H4 (cell line): ENCODE measurements at places on chromosomes 2 and 18. TPM values are rescaled to one million over a fixed set of nuclear protein-coding genes. Genes with fewer than 3 reads are reported as not detected.

STAM2 gene
- total RNA-seq: 21.6 and 23.7 TPM in 2 replicates

DNA sequence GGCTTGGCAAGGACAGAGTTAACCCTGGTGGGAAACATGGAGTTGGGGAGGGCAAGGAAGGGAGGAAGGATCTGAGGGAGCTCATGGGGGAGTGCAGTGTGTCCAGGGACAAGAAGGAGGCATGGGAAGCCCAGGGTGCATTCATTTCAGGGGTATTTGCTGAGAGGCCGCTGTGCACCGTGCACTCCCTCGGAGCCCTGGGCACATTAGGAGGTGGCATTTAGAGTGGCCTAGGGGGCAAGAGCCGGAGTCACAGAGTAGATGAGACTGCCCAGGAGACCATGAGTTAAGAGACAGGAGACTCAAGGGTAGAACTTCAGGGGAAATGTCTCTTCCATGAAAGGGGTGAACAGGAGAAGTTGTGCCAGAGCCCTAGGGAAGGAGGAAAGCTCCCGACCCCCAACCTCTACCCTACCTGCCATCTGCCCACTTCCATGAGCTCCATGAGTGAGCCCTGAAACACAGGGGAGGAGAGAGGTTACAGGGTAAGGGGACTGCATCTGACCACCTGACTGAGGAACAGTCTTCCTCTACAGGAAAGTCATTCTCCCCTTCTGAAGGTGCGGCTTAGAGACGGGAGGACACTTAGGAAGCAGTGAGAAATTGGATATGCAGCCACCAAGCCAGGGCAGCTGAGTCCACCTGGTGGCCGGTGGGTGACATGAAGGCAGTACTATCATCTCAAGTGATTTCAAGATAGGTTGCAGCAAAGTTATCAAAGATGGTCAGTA is 58.5 kb upstream of the COPS8 start:
- peak; percentile 72 for DNase-seq

- DNase-seq: no peak
Observed at GRCh38 chr2:180656455-180656847, 324.0 kb upstream of the UBE2E3 start.

DNA sequence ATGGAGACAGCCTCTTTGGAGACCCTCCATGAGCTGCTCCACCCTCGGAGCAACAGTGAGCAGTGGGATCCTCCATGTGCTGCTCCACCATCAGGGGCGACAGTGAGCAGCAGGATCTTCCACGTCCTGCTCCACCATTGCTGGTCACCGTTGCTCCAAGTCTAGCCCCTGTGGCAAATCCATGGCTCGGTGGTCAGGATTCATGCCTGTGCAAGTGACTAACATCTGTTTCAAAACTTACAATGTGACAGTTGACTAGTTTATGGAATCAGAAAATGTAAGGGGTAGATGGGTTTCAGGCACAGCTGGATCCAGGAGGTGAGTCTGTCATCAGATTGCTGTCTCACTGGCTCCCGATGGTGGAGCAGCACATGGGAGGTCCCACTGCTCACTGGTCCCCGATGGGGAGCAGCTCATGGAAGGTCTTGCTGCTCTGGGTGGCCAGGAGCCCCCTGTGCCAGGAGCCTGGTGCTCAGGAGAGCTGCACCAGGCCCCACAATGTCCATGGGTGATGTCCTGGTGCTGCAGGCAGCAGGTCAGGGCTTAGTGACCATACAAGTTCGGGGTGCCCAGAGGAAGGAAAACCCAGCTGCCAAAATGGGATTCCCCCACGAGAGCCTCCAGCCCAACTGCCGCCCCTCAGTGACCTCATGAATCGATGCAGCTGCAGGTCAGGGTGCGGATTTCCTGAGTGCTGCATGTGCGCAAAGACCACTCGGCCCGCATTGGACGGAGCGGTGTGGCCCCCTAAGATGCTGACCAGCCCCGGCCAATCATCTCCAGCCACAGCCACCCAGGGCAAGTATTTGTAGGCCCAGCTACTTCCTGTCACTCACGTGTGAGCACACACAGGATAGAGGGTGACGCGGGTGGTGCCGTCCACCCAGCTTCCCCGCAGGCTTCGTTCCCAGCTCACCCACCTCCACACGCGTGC is 116.5 kb upstream of the OTOS start:
- no peak for DNase-seq

PECR gene
- 12.8 and 21.8 TPM in 2 replicates for total RNA-seq

GRCh38 chr2:72824224-72824842 is 1.5 kb downstream of the EXOC6B start:
- no peak for DNase-seq

DNA sequence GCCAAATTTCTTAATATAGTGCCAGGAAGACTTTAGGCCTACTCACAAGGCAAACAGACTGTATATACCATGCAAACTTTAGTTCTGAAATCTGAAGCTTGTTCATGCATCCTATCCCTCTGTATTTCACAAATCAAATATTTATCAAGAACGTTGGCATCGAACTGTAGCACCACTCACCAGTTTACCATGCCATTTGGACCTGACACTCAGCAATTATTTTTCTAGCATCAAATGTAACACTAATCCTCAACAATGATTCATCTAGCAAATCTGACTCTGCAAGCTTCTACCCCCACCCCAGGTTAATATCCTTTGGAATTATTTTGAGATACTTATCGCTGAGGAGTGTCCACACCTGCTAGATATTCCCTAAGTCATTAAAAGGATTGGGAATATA is 1506.6 kb downstream of the LRP1B start:
- DNase-seq: no peak

SERPINB7 gene
- total RNA-seq: 1.3 TPM in 1 of 2 replicates, not detected in the other

GRCh38 chr2:220847589-220847988 is 724.5 kb downstream of the EPHA4 start:
- DNase-seq: peak; percentile 86

HOXD8 gene
- not detected in 2 replicates for total RNA-seq

IL37 gene
- total RNA-seq: not detected in 2 replicates

GRCh38 chr2:85611705-85612587 is at the start of gene C2orf68:
Gene C2orf68, minus strand, starts transcription at chr2:85612066. Its CDS starts 82 bp downstream, at chr2:85611984.
- peak; percentile 73 for DNase-seq

- DNase-seq: no peak
Observed at GRCh38 chr2:215110918-215111317, 27.5 kb downstream of the ABCA12 start.

GRCh38 chr2:20604401-20604911 is 46.4 kb downstream of the HS1BP3 start:
- DNase-seq: no peak

GRCh38 chr2:208488686-208489564 is 82.3 kb downstream of the PTH2R start:
- DNase-seq: no peak

FIGN gene
- 2.4 and 2.7 TPM in 2 replicates for total RNA-seq

- DNase-seq: no peak
Observed at GRCh38 chr2:171487201-171487600, 35.1 kb upstream of the CYBRD1 start.

- no peak for DNase-seq
Observed at GRCh38 chr18:25725501-25725900, 364.9 kb downstream of the SS18 start.

ANKRD30B gene
- total RNA-seq: 0.08 and 0.33 TPM in 2 replicates

GRB14 gene
- total RNA-seq: 0.48 and 2.6 TPM in 2 replicates
